ENCODE measurements at places on chromosomes 6 and 20. TPM values are rescaled to one million over a fixed set of nuclear protein-coding genes. Genes with fewer than 3 reads are reported as not detected.
A peak's percentile ranks its signal among the peaks of the same experiment; 100 is the strongest.

The PPP1R3G gene
- total RNA-seq = 0.39 TPM

The MUC21 gene
- total RNA-seq = not detected

The MOG gene
- total RNA-seq = not detected

The ECHDC1 gene
- 39.3 TPM for total RNA-seq

The ASF1A gene
- 36.4 TPM for total RNA-seq

The CYP21A2 gene
- total RNA-seq = 0.11 TPM

The SLC26A8 gene
- not detected for total RNA-seq

The SPINT3 gene
- not detected for total RNA-seq

DNA sequence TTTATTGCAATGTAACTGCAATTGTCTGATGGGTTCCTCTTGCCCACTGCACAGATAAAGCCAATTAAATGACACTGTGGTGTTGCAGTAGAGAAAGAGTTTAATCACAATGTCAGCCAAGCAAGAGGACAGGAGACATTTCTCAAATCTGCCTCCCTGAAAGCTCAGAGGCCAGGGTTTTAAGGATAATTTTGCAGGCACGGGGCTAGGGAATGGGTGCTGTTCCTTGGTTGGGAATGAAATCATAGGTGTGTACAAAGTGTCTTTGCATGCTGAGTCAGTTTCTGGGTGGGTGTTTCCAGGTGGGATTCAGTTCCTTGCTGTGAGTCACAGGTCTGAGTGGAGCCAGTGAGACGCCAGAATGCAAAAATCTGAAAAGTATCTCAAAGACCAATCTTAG, 271.4 kb downstream of the DOK5 start:
- DNase-seq = no peak

GRCh38 chr6:44679438-44680201, 292.1 kb downstream of the CDC5L start:
- no peak for DNase-seq

DNA sequence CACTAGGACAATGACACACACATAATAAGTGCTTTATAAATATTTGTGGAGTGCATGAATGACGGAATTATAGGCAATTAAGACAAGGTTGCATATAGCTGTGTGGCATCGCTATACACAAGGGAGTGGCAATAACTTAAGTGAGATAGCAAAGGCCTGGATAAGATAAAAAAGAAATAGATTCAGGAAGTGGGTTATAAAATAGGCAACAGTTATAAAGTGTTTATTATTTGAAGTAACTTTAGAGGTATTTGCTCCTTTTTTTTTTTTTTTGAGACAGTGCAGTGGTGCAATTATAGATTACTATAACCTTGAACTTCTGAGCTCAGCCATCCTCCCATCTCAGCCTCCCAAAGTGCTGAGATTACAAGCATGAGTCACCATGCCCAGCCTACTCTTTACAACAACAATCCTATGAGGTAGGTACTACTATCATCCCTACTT, 75.9 kb upstream of the LOC128125822 start:
- DNase-seq = no peak

- DNase-seq = no peak
Observed at GRCh38 chr20:16385891-16386290, 187.4 kb downstream of the KIF16B start.

GRCh38 chr20:15642676-15643075, 930.6 kb downstream of the KIF16B start:
- DNase-seq = no peak

GRCh38 chr6:149484733-149485700, at the start of gene ZC3H12D:
Gene ZC3H12D, minus strand, starts transcription at chr6:149485014. Its CDS starts 10,471 bp downstream, at chr6:149474543.
- peak; percentile 25 for DNase-seq

GRCh38 chr6:114172576-114173260, 170.1 kb downstream of the HS3ST5 start:
- DNase-seq = no peak

- no peak for DNase-seq
Observed at GRCh38 chr6:119974430-119975159, 625.0 kb upstream of the MAN1A1 start.

DNA sequence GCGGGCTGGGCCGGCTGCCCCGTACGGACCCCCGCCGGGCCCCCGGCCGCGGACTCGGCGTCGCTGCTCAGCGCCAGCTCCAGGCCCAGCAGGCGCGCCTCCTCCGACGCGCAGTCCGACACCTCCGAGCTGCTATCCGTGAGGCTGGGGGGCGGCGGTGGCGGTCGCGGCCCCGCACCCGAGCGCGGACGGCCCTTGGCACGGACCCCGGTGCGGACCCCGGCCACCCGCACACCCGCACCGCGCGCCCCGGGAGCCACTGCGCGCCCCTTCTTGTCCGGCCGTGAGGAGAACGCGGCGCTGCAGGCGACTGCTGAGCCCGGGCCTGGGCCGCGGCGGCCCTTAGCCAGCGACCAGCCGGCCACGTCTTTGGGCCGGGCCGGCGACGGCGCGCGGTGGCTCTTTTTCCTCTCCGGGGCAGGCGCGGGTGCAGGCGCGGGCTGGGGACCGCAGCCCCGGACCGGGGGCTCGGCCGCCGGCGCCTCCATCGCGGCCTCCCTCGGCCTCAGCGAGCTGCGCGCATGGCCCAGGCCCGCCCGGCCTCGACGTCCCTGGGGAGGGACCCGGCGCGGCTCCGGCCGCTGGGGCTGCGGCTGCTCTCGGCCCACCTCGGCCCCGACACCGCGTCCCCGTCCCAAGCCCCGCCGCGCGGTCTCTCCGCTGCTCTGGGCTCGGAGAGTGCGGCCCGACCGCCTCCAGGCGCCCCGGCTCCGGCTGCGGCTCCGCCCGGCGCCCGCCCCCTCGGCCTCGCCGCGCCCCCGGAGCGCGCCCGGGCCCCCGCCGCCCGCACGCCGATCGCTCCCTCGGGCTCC, 12.9 kb upstream of the TLDC2 start:
- no peak for DNase-seq

DNA sequence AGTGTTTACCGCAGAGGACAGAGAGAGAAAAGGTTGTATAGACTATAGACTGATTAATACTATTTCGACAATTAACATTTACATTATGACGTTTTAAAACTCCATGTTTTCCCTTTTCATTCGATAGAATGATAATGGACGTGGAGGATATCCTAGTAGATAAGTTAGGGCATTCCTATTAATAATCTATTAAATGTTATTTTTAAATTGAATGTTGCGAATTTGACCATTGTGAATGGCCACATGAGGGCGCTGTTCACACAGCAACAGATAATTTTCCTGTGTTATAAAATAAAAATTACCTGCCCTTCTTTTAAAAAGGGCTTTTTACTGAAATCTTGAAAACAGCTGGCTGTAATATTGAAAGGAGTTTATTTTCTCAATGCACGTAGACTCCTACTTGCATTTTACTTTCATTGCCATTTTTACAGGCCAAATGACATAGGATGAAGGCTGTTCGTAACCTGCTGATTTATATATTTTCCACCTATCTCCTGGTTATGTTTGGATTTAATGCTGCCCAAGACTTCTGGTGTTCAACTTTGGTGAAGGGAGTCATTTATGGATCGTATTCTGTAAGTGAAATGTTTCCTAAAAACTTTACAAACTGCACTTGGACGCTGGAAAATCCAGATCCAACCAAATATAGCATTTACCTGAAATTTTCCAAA, 3.3 kb downstream of the ADGRB3 start:
- no peak for DNase-seq

GRCh38 chr6:170187669-170188566, 103.0 kb downstream of the DLL1 start:
- no peak for DNase-seq

GRCh38 chr6:147149092-147149491, 55.1 kb upstream of the STXBP5 start:
- DNase-seq = no peak

GRCh38 chr20:37564016-37564387, 36.3 kb upstream of the BLCAP start:
- no peak for DNase-seq

- DNase-seq = no peak
Observed at GRCh38 chr20:6100246-6100645, 22.6 kb downstream of the FERMT1 start.
